ENCODE measurements at places on chromosomes 7 and 10.

DNA sequence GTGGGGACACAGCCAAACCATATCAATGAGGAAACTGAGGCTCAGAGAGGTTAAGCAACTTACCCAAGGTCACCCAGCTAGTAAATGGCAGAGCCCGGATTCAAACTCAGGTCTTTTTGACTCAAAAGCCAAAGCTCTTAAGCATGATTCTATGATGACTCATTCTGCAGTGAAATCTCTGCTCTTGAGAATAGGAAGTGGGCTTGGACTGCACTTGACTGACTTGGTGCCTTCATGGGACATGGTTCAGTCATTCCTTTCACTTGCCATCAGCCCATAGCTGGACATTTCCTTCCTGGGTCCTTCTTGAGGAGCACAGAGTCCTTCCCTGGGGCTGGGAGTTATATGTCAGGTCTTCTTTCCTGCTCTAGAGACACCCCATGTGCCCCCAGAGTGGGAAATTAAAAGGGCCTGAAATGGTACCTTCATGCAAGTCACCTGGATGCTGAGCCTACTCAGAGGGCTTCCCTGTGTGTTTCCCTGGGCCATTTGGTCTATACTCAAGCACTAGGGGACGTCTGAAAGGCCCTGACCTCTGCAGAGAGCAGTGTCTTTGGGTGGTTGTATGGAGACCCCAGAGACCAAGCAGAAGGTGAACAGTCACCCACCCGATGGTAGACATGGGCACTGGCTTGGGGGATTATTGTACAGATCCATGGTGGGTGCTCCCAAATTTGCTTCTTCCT lies 62.4 kb upstream of the SDK1 start:
- DNase-seq, result no peak

DNA sequence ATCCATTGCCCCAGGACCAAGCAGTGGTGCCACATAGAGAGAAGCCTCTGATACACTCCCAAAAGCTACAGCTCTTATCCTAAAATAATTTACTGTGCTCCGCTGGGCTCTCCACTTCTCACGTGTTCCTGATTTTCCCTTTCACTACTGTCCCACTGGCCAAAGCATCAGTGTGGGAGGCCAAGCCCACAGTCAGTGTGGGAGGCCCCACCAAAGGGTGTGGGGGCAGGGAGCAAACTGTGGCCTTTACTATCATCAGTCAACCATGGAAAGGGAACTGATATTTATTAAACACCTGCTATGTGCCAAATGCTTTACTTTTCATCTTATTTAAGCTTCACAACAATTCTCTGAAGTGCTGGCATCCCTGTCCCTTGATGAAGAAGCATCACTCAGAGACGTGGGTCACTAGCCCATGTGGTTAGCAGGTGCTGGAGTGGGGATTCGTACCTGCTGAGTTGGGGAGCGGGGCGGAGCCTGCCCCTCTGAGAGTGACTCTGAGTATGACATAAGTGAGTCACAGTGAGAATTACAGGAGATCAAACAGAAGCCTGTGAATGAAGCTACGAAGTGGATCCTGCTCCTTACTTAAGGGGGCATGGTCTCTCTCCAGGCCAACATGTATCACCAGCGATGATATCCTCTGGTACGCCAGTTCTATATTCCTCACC lies 50.4 kb downstream of the PYROXD2 start:
- no peak for DNase-seq

GRCh38 chr7:17710312-17710711 lies 230.0 kb downstream of the SNX13 start:
- no peak for DNase-seq

DNA sequence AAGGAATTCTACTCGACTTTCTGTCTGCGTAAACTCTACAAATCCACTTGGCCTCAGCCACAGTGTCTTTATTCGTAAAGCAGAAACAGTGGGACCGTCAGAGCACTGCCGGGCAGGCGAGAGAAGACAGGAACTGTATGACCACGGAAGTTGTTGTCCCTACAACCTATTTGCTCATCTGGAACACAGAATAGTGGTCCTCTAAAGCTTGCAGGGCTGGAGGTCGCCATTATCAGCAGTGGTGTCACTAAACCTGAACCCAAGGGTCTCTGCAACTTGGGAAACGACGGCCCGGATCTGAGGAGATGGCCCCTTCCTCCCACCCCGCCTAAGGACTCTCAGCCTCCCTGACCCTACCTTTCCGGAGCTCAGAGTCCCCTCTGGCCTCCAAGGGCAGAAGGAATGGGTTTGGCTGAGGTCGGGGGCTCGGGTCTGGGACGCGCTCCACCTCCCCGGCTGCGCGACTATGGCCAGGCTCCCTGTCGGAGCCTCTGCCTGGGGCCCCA lies 442 bp downstream of the STYXL1 start:
- DNase-seq, result peak; percentile 14

DNA sequence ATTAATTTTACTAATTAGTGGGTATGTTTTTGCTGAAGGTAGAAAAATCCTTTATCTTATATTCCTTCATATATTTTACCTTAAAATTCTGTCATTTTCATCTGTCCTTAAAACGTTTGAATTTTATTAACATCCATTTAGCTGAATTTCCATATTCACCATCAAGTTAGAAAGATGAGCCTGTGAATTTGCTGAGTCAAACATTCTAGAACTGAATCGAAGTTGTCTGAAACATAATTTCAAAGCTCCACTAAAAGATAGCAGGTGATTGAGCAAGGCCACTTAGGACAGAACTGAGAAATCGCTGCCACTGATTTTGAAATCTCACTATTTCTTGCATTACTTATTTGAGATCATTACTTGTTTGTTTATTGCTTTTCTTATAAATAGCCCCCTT lies 17.5 kb downstream of the HGF start:
- DNase-seq, result no peak

DNA sequence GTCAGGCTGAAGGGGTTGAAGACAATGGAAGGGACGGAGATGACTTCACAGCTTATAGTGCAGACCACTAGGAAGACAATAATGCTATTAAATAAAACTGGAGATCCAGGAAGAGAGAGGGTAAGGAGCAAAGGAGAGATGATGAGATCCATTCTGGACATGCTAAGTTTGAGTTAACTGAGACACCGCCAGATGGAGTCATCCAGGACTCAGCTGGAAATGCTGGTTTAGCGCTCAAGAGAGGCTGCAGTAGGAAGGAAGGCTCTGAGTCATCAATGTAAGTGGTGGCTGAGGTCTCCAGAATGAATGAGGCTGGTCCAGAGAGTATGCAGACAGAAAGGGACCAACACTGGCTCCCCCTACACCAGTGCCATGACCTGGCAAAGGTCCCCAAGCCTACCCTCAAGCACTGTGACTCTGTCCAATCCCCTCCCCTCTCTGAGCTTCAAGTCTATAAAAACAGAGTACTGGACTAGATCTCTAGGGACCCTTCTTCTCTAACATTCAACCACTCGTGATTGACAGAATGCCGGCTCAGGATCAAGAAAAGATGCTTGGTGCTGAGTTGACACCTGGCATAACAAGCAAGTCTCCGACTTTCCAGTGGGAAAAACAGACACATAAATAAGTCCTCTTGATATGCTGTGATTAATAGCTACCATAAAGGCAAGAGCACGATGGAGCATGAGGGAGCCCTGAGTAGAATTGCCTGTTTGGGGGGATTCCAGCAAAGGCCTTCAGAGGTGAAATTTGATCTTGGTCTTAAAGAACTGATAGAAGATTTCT lies 8.9 kb downstream of the GFRA1 start:
- no peak for DNase-seq

Measured in effector CD4-positive, alpha-beta T cell (primary cell).